ENCODE measurements at places on chromosomes 1 and 21.
A peak's percentile ranks its signal among the peaks of the same experiment; 100 is the strongest.

- no peak for DNase-seq
Measured at GRCh38 chr1:107678993-107679392, 286.0 kb downstream of the VAV3 start.

- DNase-seq = no peak
Measured at GRCh38 chr1:36542962-36543515, 60.3 kb upstream of the CSF3R start.

- DNase-seq = no peak
Measured at GRCh38 chr1:101262630-101263348, 26.0 kb downstream of the S1PR1 start.

- no peak for DNase-seq
Measured at GRCh38 chr1:241749945-241750695, 97.9 kb upstream of the EXO1 start.

DNA sequence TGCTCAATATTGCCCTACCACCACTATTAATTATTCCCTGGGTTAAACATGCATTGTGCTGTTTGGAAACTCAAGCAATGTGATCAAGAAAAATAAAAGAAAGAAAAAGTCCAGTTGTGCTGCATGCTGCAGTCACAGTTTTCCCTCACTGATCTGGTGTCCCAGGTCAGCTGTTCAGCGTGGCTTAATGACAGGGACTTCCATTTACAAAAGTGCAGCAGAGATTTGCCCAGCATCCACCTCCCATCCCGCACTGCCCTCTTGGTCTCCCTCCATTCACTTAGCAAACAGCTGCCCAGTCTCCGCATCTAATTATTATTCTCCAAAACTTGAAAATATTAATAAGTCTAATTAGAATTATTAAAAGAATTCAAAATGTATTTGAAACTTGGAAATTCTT, 2.0 kb upstream of the OR2T4 start:
- no peak for DNase-seq

DNA sequence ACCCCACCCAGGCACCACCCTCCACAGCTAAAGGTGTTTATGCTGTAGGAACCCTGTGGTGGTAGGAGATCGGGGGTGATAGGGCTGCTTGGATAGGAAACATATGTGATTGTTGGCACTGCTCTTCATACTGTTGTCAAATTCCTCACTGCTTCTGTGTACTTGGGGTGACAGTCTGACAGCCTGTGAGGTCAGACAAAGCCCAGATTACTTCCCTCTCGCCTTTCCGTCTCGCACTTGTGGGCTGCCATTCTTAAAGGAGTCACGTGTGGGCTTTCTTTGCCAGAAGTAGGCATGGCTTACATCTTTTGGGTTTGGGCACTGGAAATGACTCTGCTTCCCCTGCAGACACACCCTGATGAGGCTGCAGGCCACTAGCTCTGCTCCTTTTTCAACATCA, 363.8 kb downstream of the DISC1 start:
- DNase-seq = no peak

- DNase-seq = peak; percentile 34
Measured at GRCh38 chr1:42978317-42979035, 19.8 kb upstream of the SLC2A1 start.

DNA sequence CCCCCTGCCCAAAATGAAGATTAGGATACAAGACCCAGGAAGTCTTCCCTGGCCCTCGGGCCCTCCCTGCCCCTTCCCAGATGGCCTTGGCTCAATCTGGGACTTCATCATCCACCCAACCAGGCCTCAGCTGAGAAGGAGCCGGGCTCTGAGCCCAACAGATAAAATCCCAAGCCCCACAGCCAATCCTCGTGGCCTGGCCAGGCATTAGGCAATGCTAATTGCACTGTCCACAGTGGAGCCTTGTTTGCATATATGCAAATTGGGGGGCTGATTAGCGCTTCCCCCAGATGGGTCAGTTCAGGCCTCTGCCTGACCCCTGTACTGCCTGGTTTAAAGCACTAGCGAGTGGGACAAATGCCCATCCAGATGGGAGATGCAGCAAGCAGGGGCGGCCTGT, 34.9 kb downstream of the IGSF21 start:
- no peak for DNase-seq

DNA sequence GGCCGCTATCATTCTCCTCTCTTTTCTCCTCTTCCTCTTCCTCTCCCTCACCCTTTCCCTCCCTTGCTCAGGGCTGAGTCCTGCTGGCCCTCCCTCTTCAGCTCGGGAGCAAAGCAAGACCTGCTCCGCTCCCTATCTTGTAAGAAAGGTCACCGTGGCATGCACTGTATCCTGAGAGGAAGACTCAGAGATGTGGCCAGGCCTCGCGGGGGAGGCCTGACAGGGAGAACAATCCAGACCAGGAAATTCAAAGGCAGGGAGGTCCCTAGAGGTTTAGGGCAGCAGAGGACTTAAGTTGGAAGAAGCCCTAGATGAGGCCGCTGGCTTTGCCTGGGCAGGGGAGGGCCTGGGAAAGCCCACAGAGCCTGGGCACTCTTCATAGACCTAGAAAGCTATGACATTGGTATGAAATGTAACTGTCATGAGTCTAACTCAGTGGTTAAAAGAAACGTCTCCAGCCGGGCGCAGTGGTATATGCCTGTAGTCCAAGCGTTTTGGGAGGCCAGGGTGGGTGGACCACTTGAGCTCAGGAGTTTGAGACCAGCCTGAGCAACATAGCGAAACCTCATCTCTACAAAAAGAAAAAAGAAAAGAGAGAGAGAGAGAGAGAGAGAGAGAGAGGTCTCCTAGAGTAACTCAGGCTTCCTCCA, 14.6 kb upstream of the PTAFR start:
- no peak for DNase-seq

DNA sequence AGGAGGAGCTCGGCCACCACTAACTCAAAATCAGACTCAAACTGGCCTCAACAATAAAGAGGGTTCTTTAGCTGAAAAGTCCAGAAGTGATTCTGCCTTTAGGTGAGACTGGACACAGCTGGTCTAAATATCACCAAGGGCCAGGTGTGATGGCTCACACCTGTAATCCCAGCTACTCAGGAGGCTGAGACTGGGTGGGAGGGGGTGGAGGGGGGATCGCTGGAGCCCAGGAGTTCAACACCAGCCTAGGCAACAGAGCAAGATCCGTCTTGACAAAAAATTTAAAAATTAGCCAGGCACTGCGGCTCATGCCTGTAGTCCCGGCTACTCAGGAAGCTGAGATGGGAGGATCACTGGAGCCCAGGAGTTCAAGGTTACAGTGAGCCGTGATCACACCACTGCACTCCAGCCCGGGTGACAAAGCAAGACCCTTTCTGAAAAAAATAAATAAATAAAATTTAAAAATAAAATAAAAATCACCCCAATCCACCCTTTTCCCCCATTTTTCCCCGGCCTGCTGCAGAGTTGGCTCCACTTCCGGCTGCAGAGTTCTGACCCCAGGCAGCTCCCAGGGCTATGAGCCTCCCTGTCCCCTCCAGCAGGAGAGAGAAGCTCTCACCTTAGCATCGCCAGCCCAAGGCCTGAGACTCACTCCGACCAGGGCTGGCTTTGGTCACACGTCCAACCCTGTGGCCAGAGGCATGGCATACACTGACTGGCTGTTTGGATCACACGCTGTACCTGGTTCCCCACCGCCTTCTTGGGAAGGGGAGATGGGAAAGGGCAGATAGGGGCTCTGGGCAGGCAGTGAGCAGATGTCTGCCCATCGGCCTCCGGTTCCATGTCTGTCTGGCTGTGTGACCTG, 87.3 kb upstream of the IFFO2 start:
- DNase-seq = no peak

DNA sequence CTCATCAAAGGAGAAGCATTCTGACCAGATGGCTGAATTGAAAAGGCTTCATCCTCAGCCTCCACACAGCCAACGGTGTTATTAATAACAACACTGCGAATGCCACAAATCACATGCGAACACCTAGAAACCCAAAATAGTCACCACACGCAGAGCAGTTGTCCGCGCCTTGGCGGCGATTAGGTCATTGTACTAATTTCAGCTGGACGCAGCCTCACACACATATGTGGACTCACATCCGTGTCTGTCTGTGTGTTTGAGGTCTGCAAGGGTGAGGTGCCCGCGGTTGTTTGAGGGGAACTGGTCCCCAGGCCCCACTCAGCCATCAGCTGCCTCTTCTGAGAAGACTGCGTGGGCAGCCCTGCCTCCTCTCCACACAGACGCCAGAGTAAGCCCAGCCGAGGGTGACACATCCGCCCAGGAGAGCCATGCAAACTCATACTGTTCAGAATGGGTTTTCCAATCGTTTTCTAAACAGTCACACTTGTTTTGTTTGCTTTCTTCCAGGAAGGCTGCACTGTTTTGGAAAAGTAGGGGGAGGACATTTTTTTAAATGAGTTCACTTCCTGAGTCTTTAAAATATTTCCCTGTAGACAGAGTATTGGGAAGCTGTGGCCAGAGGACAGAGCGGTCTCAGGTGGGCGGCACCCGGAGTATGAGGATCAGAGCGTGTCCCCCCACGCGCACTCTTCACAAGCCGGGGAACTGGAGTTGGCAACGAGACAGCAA, 53.4 kb downstream of the TOMM20 start:
- peak; percentile 88 for DNase-seq

- peak; percentile 45 for DNase-seq
Measured at GRCh38 chr21:33642896-33643657, 776 bp downstream of the ITSN1 start.

GRCh38 chr1:18560692-18561091, 70.0 kb upstream of the PAX7 start:
- no peak for DNase-seq

- no peak for DNase-seq
Measured at GRCh38 chr1:53334781-53335180, 6.9 kb upstream of the LRP8 start.
